ENCODE measurements at places on chromosomes 7 and 10.

DNA sequence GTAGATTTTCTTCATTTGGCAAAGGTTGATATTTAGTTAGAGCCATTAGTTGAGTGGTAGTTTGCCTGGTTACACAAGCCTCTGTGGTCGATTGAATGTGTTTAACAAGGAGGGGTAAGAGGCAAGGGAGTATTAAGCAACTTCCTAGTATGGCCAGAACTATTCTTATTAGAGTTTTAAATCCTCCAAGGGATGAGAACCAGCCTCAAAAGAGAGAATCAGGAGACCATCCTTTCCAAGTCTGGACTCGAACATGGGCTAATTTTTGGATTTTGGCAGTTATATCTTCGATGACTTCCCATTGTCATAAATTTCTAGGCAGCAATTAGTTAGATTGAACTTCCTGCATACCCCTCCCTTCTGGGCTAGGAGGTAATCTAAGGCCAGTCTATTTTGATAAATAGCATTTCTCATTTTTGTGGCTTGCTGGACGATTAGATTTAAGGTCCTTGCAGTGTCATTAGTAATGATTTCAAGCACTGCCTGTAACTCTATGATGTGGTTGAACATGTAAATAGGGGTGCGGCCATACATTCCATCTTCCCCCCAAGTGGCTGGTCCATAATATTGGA lies 219.5 kb upstream of the KCND2 start:
- DNase-seq: peak; percentile 24

- DNase-seq: no peak
Measured at GRCh38 chr10:43649185-43649523, 473 bp upstream of the ZNF32 start.

GRCh38 chr7:22447762-22448161 lies 52.2 kb downstream of the STEAP1B start:
- DNase-seq: no peak

GRCh38 chr10:73964743-73965142 lies 33.2 kb upstream of the VCL start:
- DNase-seq: no peak

DNA sequence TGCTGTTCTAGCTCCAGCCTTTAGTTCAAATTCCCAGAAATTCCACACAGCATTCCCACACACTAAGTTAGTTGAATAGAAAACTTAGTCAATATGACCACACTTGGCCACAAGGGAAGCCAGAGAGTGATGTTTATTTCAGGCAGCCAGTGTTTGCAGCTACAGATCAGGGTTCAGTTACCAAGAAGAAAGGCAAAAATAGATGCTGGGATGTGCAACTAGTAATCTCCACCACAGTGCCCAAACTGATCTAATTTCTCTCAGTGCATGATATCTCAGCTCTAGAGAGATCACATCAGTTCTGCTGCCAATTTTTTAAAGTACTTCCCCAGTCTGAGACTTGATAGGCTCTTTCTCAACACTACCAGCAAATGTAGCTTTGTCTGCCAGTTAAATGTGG lies 17.6 kb downstream of the SLF2 start:
- DNase-seq: no peak

DNA sequence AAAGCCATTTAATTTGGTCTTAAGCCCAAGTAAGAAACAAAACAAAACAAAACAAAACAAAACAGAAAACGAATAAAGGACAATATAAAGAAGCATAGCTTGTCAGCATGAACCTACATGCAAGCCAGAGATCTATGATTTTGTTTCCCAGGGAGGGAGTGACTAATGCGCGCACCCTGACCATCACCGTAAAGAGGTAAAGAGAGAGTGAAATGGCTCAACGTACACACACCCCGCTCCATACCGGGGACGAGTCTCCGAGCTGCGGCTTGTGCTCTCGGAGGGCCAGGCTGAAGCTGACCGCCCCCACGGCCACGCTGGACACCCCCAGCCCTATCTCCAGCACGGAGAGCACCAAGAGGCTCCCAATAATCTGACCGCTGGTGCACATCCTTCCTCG lies 1.1 kb downstream of the TMEM196 start:
- no peak for DNase-seq

DNA sequence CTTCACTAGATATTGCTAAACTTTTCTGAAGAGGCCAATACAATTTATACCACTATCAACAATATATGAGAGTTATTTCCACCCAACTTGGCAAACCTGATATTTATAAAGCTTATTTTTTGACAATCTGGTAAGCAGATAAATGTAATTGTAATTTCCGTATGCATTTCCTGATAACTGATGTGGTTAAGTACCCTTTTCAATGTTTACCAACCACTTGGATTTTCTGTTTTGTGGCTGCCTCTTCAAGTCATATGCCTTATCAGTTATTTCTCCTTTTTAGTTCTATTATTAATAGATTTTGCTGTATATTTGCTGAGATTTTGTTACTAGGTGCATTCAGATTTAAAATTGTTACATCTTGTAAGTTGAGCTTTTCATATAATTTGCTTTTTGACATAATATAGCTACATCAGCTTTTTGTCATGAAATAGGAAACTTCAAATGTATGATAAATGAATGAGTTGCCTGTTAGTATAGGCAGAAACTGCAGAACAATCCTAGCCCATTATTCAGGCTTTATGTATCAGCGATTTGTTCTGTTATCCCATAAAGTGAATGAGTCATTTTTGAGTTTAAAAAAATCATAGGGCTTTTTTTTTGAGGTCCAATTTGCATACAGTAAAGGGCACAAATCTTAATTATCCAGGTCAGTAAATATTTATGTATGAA lies 11.5 kb downstream of the SGPL1 start:
- no peak for DNase-seq

GRCh38 chr10:23359692-23360380 lies 15.2 kb upstream of the C10orf67 start:
- DNase-seq: no peak

DNA sequence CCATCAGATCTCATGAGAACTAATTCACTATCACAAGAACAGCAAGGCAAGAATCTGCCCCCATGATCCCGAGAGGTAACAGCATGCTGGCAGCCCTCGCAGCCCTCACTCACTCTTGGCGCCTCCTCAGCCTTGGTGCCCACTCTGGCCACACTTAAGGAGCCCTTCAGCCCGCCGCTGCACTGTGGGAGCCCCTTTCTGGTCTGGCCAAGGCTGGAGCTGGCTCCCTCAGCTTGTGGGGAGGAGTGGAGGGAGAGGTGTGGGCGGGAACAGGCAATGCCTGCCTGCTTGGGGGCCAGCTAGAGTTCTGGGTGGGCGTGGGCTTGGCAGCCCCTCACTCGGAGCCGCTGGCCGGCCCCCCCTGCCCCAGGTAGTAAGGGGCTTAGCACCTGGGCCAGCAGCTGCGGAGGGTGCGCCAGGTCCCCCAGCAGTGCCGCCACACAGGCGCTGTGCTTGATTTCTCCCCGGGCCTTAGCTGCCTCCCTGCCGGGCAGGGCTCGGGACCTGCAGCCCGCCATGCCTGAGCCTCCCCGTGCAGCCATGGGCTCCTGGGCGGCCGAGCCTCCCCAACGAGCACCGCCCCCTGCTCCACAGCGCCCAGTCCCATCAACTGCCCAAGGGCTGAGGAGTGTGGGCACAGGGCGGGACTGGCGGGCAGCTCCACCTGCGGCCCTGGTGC lies 24.0 kb upstream of the ZNF438 start:
- DNase-seq: no peak

DNA sequence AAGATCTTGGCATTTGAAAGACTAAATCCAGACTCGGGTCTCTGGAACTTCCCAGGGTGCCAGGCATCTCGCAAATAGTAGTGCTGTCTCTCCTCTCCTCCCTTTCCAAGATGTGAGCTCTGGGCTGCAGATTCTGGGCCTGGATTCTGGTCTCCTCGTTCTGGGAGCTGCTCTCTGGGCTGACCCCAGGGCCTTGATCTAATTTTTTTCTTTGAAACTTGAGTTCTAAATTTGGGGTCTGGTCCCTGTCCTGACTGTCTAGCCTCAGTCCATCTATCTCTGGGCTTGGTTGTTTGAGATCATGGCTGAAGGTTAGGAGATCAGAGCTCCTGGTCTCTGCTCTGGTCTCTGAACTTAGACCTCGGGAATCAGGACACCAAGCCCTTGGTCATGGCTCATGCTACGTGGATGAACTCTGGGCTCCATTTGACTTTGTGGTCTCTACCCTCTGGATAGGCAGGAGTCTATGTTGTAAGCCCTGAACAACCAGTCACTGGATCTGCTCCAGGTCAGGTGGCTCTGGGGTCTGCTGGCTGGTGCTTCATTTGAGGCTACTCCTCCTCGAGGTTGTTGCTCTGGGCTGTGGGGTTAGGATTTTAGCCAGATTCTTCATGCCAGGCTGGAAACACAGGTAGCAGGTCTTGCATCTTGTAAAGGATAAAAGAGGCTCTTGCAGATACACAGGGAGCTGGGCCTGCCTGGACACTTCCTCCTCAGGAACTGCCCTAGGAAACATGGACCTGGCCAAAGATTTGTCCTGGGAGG lies 8.0 kb upstream of the MBL2 start:
- no peak for DNase-seq

DNA sequence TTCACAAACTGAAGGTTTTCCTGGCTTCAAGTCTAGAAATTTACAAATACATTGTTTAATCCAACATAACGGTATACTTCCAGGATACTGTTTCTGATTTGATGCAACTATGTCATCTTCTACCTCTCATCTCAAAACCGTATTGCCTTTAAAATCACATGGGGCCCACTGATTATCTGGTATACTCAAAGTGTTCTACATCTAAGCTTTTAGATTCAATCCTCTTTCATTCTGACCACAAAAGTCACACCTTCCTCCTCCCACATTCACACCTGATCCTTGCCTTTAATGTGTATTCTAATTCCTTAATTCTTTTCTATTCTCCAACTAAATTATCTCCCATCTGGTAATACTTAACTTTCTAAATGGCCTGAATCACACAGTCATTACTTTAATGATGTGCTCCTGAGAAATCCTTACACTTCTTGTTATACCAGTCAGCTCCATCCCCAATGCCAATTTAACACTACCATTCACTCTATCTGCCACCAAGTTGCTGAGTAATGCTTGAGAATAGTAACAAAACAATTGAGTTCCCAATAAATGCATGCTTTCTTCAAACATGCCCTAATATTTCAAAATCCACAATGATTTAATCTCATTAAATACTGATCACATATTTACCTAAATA lies 13.0 kb downstream of the ATAD1 start:
- DNase-seq: no peak

- DNase-seq: no peak
Measured at GRCh38 chr10:69499726-69500689, 48.7 kb downstream of the TSPAN15 start.

GRCh38 chr7:7682861-7683260 lies 35.5 kb downstream of the RPA3 start:
- no peak for DNase-seq

GRCh38 chr10:78563314-78563713 lies 505.5 kb upstream of the ZMIZ1 start:
- DNase-seq: no peak

DNA sequence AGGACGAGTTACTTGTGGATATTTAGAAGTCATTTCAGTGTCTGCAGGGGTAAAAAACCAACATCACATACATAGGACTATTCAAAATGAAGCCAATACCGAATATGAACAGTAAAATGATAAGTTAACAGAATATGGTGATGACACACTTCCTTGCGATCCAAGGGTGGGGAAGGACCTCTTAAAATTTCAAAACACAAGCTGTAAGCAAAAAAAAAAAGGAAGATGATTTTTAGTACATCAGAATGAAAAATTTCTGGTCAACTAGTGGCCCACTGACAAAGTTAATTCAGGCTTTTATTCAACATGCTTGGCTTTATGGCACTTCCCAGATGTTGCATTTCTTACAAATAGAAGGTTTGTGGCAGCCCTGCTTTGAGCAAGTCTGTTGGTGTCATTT lies 19.0 kb upstream of the GALNTL5 start:
- no peak for DNase-seq

DNA sequence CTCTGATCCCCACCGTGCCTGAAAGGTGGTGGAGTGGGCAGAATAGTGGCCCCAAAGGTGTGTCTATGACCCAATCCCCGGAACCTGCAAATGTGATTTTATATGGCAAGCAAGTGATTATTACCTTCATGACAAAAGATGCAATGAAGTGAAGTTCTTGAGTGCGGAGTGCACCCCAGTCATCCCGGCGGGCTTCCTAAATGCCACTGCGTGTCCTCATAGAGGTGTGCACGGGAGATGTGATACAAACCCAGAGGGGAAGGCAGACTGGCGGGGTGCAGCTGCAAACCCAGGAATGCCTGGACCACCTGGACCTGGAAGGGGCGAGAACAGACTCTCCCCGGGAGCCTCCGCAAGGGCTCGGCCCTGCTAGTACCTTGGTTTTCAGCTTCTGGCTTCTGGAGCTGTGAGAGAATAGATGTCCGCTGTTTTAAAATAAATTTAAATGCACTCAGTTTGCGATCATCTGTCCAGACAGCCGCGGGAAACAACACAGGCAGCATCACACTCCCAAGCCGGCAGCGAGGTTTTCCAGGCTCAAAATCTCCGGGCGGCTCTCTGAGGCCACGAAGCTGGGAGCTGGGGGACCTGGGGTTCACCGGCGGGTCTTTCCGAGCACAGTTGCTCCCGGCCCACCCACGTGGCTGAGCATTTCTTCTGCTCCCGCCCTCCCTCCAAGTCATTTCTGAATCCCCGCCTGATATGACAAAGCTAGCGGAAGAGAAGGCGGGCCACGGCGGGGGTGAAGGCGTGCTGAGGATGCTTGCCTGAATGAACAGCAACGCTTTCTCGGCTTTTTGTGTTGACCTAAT lies 50.4 kb upstream of the EBF3 start:
- no peak for DNase-seq

GRCh38 chr10:78774999-78775711 lies 293.6 kb upstream of the ZMIZ1 start:
- no peak for DNase-seq

DNA sequence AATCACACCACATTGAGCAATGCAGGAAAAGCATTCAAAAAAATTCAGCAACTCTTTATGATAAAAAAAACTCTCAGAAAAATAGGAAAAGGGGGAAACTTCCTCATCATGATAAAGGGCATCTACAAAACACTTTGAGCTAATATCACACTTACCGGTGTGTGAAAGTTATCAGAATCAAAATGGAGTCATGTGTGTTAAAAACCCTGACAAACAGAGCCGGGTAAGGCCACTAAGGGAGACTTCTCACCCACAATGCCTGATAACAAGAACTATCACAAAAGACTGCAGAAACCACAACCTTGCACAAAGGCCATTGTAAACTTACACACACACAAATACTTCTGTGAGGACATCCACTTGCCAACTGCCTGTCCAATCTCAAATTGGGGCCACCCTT lies 34.8 kb upstream of the SMARCD3 start:
- DNase-seq: no peak

- no peak for DNase-seq
Measured at GRCh38 chr7:106593028-106593417, 67.9 kb downstream of the CCDC71L start.
